Body of pancreas (tissue), 4 donors: ENCODE measurements at places on chromosomes 16 and 17. TPM values are rescaled to one million over a fixed set of nuclear protein-coding genes. Genes with fewer than 3 reads are reported as not detected.

DNA sequence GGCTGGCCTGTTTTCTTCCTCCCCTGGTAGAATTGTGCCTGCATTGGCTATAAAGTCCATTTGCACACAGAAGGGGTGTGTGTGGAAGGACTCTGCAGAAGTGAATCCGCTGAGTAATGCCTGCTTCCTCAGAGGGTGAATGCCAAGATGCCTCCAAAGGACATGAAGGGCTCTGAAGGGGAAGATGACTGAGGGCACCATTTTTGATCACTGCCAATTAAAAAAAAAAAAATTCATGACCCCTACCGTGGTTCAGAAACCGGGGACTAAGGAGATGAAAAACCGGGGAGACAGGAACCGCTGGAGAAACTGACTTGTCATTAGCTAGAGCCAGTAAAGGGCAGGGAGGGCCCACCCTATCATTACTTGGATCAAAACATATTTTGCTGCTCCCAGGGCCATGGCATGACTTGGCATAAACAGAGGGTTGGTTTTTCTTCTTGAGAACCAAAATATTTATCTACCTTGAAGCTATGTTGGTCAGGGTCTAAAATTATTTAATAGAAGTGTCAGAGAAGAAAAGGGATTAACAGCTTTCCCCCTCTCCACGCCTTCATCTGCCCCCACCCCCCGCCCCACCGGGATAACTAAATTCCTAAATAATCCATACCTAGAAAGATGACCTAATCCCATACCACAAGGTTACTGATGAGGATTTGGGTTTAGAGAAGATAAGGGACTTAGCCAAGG, 3.6 kb upstream of the USP7 start:
- no peak for DNase-seq

- DNase-seq: no peak
These were observed 20.7 kb downstream of the GSG1L start for GRCh38 chr16:28042811-28043210.

- DNase-seq: no peak
These were observed 72.5 kb downstream of the MAP2K6 start for GRCh38 chr17:69486779-69487637.

KRTAP17-1 gene
- total RNA-seq: not detected

GRCh38 chr17:42844271-42844670, at the start of gene AOC2:
Gene AOC2, plus strand, starts transcription at chr17:42844580. Its CDS starts 47 bp downstream, at chr17:42844627.
- no peak for DNase-seq

DNA sequence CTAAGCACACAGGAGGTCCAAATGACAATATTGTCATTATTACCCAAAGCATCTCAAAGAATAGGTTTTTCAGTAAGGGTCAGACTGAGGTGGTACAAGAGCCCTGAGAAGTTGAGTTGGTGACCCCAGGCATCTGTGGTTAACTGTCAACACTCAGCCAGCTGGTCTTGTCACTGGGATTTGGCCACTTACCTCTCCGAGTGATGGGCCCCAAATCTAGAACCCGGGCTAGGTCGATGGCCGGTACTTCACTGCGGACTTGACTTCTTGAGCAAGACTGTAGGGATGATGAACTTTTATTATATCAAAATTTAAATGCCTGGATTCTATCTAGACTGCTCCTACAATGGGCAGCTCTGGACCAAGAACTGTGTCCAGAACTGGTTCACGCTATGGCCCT, 11.5 kb downstream of the GP2 start:
- no peak for DNase-seq

GRCh38 chr16:5005916-5006315, 27.8 kb downstream of the NAGPA start:
- no peak for DNase-seq

TTYH2 gene
- total RNA-seq: 8.0 TPM

DNA sequence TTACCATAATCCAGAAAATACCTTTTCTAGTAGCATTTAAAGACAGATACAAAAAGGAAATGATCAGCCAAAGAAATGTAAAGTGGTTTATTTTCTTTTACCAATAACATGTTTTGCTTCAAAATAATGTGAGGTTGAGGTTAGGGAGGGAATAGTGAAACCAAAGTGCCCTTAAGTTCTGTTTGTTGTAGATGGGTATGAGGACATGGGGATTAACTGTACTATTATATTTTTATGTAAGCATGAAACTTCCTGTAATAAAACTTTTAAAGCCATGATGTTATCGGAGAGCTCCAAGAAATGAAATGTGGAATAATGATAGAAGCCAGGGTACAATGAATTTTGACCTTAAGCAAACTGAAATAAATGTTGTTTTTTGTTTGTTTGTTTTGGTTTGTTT, 9.9 kb downstream of the C16orf46 start:
- no peak for DNase-seq

HOXB6 gene
- total RNA-seq: 2.6 TPM
